AG09319 (cell line): ENCODE measurements at places on chromosomes 4 and X.
A peak's percentile ranks its signal among the peaks of the same experiment; 100 is the strongest.

DNA sequence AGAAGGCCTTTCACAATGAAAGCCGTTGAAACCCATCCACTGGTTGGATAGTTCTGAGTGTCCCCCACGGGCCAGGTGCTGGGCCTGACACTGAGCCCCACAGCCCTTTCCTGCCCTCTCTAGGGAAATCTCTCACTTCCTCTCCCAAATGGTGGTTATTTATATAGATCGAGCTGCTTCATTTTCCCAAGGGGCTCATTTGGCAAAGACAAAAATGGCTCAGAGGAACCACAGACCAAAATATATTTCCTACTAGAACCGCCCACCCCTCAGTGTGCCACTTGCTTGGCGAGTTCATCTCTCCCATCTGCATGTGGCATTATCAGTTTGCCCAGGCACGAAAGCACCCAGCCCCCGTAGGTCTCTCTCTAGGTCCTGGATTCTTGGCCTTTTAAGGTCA lies 53.3 kb upstream of the STIM2 start:
- DNase-seq = no peak

DNA sequence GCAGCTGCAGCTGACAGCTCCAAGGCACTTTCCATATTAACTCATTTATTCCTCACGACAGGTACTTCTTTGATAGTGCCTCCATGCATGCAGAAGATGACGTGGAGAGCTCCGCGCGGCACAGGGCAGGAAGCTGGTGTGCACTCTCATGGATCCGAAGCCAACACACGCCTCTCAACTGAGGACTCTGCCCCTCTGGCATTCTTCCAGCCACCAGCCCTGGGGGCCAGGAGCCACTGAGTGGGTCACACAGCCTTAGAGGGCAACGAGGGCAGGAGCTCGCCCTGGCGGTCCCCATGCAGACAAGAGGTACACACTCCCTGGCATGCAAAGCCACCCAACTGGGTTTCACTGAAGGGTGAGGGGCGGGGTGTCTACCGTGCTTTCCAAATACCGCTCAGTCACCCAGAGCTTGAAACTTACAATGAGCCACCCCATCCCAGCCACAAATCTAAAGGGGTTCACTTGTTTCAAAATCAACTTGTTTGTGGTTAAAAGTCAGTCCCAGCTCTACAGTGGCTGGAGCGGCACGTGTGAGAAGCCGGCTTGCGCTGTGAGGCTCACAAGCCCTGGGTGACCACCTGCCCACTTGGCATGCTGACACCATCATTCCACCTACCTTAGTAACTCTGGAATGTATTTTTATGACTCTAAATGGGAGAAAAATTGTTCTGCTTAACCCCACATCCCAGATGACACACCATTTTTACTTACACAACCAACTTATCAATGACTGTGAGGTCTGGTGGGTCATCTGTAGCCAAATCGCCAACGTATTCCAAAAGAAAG lies 16.2 kb downstream of the NOP14 start:
- no peak for DNase-seq

DNA sequence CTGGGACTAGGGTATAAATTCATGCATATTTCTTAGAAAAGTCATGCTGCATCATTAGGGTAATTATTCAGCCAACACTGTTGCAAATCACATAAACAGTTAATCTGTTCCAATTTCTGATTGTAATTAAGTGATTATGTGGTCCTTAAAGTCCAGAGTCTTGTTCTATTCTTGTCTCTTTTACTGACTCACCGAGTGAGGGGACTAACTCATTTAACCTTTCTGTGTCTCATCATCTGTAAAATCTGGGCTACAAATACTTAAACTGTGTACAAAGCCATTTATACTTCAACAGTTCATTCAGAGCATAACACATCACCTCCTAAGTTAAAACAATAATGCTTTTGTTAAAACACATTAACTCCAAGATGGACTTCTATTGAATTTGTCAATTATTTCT lies 65.4 kb upstream of the KLHL13 start:
- no peak for DNase-seq

GRCh38 chr4:24604558-24605214 lies 20.3 kb upstream of the DHX15 start:
- DNase-seq = no peak

DNA sequence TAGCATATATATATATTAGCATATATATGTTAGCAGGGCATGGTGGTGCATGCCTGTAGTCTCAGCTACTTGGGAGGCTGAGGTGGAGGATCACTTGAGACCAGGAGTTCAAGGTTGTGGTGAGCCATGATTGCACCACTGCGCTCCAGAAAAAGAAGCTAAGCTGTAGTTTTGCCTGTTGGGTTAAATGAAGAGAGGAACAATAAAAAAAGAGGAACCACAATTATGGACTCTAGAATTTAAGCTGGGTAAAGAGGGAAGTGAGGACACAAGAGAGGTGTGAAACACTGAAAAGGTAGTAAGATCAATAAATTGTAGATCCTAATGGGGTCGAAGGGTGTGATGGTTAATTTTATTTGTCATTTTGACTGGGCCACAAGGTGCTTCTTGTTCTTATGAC lies 40.5 kb upstream of the HSD17B10 start:
- no peak for DNase-seq

- peak; percentile 73 for DNase-seq
These were observed at the start of gene EDA2R for GRCh38 chrX:66638591-66639500. Gene EDA2R (minus strand): TSS chrX:66639078. CDS start chrX:66616020, 23,058 bp downstream.

GRCh38 chr4:154634058-154634457 lies 21.6 kb upstream of the FGG start:
- DNase-seq = no peak

DNA sequence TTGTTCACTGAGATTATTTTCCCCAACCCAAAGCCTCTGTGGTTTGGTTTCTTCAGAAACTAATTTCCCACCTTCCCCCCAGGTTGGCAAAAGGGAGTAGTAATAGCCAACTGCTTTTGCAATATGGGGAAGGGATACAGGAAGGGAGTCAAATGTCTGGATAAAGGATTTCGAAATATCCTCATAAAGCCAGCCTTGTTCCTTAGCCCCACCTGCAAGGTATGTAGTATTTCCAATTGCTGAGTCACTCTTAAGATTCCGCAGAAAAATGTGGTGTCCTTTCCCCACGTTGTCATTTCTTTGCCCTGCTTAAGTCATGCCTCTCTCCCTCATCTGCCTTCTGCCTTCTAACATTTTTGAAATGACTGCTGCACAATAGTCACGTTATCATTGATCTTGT lies 138.8 kb upstream of the DCAF8L1 start:
- DNase-seq = no peak

DNA sequence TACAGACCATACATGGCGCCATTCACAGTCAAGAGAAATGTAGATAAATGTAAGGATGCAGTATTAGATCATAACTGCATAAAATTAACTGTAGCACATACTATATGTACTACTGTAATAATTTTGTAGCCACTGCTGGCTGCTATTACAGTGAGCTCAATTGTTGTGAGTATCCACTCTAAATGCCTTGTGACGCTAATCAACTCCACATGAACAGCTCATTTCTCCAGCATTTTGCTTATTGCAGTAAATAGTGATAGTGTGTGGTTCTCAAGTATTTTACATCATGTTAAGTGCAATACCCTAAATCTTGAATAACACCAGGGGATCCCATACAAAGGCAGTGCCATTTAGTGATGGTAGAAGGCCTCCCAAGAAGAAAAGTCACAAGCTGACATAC lies 21.2 kb downstream of the FGFBP1 start:
- peak; percentile 31 for DNase-seq

DNA sequence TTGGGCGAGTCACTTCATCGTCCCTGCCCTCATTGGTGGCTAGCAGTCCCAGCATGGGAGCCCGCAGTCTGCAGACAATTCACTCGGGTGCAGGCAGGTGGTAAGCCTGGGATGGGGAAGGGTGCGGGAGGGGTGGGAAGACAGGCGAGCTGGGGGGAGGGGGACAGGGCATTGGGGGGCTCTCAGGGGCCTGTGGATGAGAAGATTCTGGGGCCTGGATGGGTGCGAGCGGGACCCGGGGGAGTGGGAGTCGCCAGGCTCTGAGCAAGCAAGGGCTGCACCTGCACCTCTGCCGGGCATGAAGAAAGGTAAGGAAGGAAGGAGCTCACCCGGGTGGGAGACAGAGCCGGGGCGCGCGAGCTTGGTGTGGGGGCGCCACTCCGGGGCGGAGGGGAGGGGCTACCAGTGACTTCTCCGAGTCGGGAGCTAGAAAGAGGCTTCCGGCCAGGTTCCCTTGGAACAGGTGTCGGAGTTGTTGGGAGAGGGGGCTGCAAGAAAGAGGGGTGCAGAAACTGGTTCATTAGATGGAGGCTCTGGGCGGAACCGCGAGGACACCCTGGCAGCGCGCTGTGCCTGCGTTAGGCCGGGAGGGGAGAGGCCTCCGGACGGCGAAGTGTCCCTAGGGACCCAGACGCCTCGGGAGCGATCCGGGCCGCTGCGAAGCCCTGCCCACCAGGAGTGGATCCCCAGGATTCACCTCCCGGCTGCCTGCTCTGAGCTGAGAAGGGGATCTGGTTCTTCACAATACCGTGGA lies 103.4 kb upstream of the PDLIM3 start:
- no peak for DNase-seq

DNA sequence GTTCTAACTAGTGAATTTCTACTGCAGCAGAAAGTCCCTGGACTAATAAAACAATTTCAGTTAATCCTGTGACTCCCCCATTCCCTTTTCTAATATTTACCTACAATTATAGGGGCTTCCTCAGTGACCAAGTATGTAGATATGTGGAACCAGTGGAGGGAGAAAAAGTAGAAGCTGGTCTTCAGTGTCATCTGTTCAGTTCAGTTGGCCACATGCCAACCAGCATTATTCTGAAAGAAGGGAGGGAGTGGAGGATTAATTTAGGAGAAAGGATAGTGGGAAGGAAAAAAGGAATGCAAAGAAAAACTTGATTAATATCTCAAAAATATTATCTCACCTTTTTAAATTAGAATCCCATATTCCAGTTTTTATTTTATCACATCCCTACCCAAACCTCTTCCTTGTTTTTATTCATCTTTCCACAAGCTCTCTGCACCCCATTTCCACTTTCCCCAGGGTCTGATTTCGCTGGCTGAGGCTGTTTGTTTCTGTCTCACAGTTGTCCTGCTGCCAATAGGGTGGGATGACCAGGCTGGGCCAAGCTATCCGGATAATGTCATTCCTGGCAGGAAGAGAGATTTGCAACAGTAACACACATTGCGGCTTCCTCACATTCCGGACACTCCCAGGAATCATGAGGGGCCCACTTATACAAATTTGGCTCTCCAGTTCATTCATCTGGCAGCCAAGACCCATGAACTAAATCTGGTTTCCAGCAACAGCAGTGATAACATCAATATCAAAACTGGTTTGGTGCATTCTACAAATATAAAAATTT lies 24.6 kb upstream of the ANTXR2 start:
- DNase-seq = peak; percentile 75
